Kidney epithelial cell (primary cell): ENCODE measurements at places on chromosomes 5 and 9. TPM values are rescaled to one million over a fixed set of nuclear protein-coding genes. Genes with fewer than 3 reads are reported as not detected.

TAF1L gene
- total RNA-seq = under 0.01 TPM in 1 of 2 replicates, not detected in the other

IL5 gene
- not detected in 2 replicates for total RNA-seq

HAUS6 gene
- 15.5 and 18.0 TPM in 2 replicates for total RNA-seq

NRARP gene
- 8.4 and 11.4 TPM in 2 replicates for total RNA-seq

RLN2 gene
- 1.0 and 2.5 TPM in 2 replicates for total RNA-seq

GABRA6 gene
- total RNA-seq = not detected in 2 replicates

FOXB2 gene
- total RNA-seq = not detected in 2 replicates

IFNA21 gene
- total RNA-seq = not detected in 2 replicates

SOX30 gene
- total RNA-seq = 0.08 TPM in 1 of 2 replicates, not detected in the other

C9orf43 gene
- total RNA-seq = 0.88 and 1.4 TPM in 2 replicates

KIAA0825 gene
- total RNA-seq = 2.7 and 3.2 TPM in 2 replicates

TNFSF8 gene
- not detected in 2 replicates for total RNA-seq

KIF20A gene
- 4.4 and 4.6 TPM in 2 replicates for total RNA-seq

MARCOL gene
- not detected in 2 replicates for total RNA-seq

DENND1A gene
- 14.5 and 20.6 TPM in 2 replicates for total RNA-seq

TRIP13 gene
- total RNA-seq = 7.4 and 10.8 TPM in 2 replicates

ITGA1 gene
- total RNA-seq = 10.0 and 20.0 TPM in 2 replicates

ANKRD18A gene
- 2.4 TPM in 2 replicates for total RNA-seq

FAM153A gene
- total RNA-seq = 0.41 TPM in 1 of 2 replicates, not detected in the other

PCDHGA7 gene
- total RNA-seq = 2.2 and 3.1 TPM in 2 replicates

TAF11L12 gene
- total RNA-seq = not detected in 2 replicates

CCDC171 gene
- total RNA-seq = 3.3 and 5.0 TPM in 2 replicates

ZDHHC21 gene
- 7.5 and 7.7 TPM in 2 replicates for total RNA-seq

TCF7 gene
- total RNA-seq = 3.6 and 4.8 TPM in 2 replicates
